ENCODE measurements at places on chromosomes 4 and X. TPM values are rescaled to one million over a fixed set of nuclear protein-coding genes. Genes with fewer than 3 reads are reported as not detected.

RFC1 gene
- 79.8 TPM for total RNA-seq

GAGE12F gene
- total RNA-seq: not detected

CT83 gene
- total RNA-seq: not detected

GRCh38 chr4:1385373-1386340, 20.6 kb downstream of the NKX1-1 start:
- DNase-seq: no peak
- no peaks in the 10 kb centered on the region for H3K4me1 ChIP-seq
- H3K36me3 ChIP-seq: peaks cover 5% of the 10 kb centered on the region

DNA sequence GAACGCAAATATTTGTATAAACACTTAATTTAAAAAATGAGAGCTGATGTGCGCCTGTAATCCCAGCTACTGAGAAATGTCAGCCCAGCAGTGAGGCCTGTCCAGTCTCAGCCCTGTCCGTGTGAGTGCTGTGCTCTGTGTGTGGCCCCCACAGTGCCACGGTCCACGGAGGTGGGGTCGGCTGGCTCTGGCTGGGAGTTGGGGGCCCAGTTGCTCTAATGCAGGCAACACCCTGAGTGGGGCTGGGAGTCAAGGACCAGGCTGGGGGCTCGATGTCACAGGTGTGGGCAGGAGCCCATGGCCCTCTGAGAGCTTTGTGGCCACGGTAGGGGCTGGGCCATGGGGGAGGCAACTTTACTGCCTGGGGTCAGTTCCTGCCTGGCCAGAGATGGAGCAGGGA, 12.8 kb downstream of the PCGF3 start:
- H3K36me3 ChIP-seq: no peaks in the 10 kb centered on the region
- no peak overlapping the region for H3K4me3 ChIP-seq
- no peak overlapping the region for H3K27ac ChIP-seq

DNA sequence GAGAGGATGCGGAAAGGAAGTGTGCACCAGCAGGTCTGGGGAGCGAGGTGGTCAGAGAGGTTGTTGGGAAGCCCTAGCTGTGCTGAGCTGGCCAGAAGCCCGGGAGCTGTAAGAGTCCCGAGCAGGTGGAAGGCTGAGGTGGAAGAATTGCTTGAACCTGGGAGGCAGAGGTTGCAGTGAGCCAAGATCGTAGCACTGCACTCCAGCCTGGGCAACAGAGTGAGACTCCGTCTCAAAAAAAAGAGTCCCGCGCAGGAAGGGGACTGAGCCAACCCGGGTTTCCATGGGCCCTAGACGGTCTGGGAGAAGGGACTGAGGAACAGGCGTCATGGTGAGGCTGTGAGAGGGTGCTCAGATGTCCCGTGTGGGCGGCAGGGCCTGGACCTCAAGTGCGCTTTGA, 12.7 kb upstream of the FGFR3 start:
- DNase-seq: no peak
- no peaks in the 10 kb centered on the region for H3K27me3 ChIP-seq
- H3K27ac ChIP-seq: no peak overlapping the region
- H3K4me3 ChIP-seq: no peak overlapping the region
- H3K4me1 ChIP-seq: no peaks in the 10 kb centered on the region
- H3K36me3 ChIP-seq: no peaks in the 10 kb centered on the region

DNA sequence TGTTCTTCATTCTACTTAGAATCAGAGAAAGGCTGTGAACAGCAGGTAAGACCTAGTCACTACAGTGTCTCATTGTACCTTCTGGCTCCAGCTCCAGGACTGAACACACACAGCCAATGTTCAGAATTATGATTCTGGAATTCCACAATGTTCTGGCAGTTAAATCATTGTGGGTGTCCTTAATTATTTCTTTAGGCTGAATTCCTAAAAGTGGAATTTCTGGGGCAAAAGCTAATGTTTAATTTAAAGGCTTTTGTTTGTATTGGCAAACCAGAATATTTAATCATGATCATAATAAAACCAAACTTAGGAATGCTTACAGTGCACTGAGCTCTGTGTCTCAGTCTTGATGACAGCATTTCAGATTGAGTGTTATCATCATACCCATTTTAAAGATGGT, 67.0 kb upstream of the FAT1 start:
- H3K36me3 ChIP-seq: no peaks in the 10 kb centered on the region
- H3K27ac ChIP-seq: no peak overlapping the region
- H3K4me3 ChIP-seq: no peak overlapping the region

DNA sequence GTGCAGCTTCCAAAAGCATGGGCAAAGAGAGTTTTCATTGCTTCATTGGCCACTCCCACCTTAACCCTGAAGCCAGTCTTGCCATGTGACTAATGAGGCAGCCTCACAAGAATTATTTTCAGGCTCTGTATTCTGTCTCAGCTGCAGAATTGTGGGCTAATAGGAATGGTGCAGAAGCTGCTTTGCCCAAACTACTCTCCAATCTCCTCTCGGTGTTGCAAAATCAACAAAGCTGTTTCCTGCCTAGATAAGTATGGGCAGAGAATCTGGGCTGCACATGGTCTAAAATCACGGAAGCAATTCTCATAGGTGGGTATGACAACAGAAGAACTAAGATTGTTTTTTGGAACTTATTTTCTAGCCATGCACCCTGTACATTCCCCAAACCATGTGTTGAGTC, 31.4 kb downstream of the PPP1R2C start:
- H3K27me3 ChIP-seq: no peaks in the 10 kb centered on the region
- no peak overlapping the region for H3K4me3 ChIP-seq
- H3K36me3 ChIP-seq: no peaks in the 10 kb centered on the region

GRCh38 chr4:31392923-31393322, 672.8 kb downstream of the PCDH7 start:
- no peaks in the 10 kb centered on the region for H3K36me3 ChIP-seq
- no peak for DNase-seq
- no peak overlapping the region for H3K27ac ChIP-seq
- no peaks in the 10 kb centered on the region for H3K4me1 ChIP-seq
- H3K4me3 ChIP-seq: no peak overlapping the region

- no peak overlapping the region for H3K4me3 ChIP-seq
- H3K27me3 ChIP-seq: no peaks in the 10 kb centered on the region
- H3K4me1 ChIP-seq: no peaks in the 10 kb centered on the region
- DNase-seq: no peak
- no peak overlapping the region for H3K27ac ChIP-seq
These were observed 140.3 kb upstream of the CXCL13 start for GRCh38 chr4:77465271-77465670.

- no peaks in the 10 kb centered on the region for H3K27me3 ChIP-seq
- H3K36me3 ChIP-seq: no peaks in the 10 kb centered on the region
- H3K4me1 ChIP-seq: no peaks in the 10 kb centered on the region
- H3K27ac ChIP-seq: no peak overlapping the region
- H3K4me3 ChIP-seq: no peak overlapping the region
- no peak for DNase-seq
These were observed 3.6 kb downstream of the CWH43 start for GRCh38 chr4:48989461-48990203.

Data from CD8-positive, alpha-beta memory T cell (primary cell).